ENCODE measurements at places on chromosomes 4 and X.

DNA sequence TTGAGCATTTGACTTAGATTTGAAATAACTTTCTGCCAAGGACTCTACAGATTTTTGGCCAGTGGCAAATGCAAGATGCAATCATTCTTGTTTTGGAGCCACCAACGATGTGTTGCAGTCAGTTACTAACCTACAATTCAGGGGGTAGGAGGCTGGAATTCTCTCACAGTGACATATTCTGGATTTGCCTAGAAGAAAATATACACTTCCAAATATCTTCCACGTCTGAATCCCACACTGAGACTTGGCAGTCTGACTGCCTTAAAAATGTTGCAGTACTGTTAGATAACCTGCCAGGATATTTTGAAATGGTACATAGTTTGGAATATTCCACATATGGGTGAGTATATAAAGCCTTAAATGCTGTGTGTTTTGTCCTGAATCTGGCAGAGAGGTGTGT lies 27.6 kb upstream of the AGTR2 start:
- no peak for DNase-seq

- no peak for DNase-seq
These were observed 192.2 kb downstream of the BCOR start for GRCh38 chrX:39905538-39905891.

DNA sequence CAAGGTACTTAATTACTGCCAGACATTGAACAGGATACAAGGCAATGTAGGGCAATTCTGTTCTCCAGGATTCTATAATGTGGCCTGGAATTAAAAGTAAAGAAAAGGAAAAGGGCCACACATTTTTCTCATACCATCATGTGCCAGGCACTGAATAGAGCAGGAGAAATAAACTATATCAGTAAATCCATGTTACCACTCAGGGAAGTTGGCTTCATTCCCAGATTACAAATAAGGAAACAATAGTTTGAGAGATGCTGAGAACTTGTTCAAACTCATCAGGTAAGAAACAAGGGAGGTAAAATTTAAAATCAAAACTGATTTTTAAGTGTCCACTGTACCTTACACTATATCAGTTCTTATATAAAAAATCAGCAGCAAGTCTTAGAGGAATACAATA lies 645.0 kb upstream of the ATOH1 start:
- no peak for DNase-seq

DNA sequence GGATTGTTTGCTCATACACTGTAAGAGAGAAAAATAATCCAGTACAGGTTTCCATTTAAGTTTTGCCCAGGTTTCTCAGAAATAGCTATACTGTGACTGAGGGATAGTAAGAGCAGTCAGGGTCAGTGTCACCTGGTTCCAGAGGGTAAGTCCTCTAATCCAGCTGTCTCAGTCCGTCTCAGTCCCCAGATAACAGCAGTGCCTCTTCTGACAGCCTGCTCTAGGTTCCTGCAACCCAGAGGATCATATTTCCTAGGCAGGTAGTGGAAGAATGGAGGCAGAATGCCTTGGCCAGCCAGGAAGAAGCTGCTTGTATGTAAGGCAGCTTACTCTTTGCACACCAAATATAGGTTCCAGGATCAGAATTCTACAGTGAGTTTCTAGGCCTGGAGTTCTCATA lies 22.6 kb upstream of the GNRHR start:
- DNase-seq, result no peak

DNA sequence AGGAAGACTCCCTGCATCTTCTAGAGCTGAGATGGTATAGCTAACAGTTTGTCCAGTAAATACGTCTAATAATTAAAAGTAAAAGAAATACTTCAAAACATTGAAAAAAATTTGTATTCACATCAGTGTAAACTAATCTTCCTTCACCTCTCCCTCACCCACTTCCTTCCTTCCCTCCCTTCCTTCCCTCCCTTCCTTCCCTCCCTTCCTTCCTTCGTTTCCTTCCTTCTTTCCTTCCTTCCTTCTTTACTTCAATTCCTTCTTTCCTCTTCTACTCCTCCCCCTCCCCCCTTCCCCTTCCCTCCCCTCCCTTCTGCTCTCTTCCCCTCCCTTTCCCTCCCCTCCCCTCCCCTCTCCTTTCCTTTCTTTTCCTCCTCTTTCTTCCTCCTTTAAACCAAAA lies 103.7 kb downstream of the POU4F2 start:
- no peak for DNase-seq

DNA sequence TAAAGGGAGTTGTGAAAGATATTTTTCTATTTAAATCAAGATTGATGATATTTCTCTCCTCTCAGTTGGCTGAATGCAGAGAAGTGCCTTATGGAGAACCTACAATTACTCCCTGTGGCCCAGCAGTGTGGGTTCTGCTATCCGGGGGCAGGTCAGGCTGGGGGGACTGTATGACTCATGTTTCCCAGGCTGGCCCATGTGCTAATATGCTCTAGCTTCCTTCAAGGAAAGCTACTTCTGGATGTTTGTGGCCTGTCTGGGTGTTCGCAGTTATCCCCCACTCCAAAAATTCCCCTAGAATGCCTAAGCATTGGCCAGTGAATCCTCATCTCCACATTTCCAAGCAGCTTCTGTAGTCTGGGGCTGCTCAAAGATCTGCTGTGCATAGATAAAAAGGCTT lies 58.9 kb upstream of the SPP1 start:
- no peak for DNase-seq

DNA sequence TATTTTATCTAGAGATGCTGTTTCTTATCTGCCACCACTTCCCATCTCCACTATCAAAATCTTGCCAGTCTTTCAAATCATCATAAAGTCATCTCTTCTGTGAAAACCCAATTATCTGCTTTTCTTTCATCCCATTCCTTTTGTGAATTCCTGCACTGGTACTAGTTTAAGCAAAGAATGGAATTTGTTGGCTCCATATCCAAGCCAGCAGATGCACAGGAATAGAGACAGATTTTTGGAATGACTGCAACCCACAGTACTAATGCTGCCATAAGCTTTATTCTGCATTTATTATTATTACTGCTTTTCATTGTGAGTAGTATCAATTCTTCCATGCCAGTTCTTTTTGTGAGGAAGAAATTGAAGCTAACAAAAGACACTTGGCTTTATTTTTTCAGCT lies 616.7 kb downstream of the RAPGEF2 start:
- DNase-seq, result no peak

- no peak for DNase-seq
These were observed 3.1 kb upstream of the OCIAD2 start for GRCh38 chr4:48909697-48910096.

DNA sequence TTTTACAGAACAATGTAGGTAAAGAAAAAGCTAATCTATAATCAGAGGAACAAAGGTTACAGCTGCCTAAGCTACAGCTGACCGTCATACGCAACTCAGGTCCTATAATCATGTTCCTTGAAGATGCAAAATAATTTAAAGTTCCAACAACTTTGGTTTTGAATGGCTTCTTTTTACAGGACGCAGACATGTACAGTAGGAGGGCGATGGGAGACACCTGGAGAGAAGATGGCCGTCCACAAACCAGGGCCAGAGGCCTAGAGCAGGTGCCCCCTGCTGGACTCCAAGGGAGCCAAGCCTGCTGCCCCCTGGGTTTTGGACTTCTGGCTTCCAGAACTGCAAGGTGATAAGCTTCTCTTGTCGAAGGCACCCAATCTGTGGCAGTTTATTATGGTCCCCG lies 10.6 kb downstream of the HGFAC start:
- DNase-seq, result no peak

- DNase-seq, result no peak
These were observed 22.2 kb downstream of the GUCY1A1 start for GRCh38 chr4:155688860-155689259.

- no peak for DNase-seq
These were observed 72.2 kb upstream of the ELOVL6 start for GRCh38 chr4:110270492-110271197.

DNA sequence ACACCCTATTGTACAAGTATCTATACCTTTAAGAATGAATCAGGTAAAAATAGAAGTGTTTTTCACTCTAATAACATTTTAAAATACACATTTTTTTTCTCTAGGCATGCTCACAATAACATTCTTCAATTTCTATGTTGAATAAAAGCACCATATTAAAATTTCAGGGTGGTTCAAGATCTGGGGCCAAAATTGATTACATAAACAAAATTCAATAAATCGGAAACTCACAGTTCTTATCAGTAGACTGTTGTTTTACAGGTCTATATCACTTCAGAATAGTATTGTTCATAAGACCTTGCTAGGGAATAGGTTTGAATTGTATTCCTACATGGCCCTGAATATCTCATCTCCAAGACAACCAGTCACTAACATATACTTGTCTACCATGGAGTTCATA lies 634.0 kb downstream of the SPOCK3 start:
- DNase-seq, result no peak

DNA sequence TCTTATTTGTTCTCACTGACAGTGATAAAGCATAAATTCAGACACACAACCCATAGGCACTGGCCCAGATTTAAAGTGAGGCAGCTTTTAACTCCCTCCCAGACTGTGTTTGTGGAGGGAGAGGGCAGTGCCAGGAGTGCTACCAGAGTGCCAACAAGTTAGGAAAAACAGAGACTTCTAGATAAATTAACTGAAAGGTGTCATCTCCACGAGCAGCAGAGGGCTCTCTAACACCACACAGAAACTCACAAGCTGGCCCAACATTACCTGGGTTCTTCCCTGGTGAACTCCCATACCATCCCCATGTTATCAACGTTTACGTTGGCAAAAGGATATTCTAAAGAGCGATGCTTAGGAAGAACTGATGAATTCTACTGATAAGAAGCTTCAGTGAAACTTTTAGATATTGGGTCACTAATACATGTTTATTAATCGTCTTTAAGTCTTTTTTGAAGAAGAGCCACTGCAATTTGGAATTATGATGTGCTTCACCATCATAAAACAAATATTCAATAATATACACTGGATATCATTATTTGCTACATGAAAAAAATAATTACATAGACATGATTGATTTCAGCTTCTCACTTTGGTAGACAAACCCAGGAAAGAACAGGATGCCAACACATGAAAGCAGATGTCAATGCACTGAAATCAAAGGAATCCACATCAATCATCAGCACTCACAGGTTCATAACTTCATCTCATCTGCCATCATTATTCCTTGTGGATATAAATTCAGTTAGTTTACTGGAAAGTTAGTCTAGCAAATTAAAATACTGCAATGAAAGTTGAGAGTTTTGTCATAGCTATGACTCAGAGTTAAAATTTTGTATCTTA lies 121.2 kb upstream of the NAP1L5 start:
- DNase-seq, result no peak

DNA sequence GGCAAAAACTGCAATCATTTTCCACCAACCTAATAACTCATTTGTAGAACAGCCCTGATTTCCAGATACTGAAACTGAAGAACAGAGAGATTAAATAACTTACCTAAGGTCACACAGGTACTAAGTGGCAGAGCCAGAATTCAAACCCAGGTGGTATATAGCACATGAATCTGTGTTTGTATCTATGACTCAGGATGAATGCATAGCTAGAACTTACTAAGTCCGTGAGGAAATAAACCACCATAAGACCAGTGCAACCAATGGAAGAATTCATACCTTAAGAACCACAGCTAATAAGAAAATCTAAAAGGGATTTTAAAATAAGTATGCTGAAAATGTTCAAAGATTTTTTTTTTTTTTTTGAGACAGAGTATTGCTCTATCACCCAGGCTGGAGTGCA lies 1.5 kb upstream of the PLAC1 start:
- no peak for DNase-seq

DNA sequence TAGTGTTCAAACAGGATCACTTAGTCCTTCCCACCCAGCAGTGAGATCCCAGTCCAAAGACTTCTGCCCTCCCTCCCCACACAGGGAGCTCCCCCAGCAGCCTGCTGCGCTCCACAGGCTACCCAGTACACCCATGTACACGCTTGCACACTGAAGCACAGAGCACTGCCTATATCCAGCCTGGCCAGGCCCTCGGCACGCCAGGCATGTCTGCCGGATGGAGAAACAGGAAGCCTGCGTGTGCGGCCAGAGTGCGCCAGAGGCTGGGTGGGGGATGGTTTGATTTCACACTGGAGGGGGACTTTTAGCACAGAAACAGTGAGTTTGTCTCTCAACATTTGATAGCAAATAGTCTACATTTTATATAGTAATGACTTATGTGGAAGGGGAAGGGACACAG lies 833.5 kb upstream of the IGFBP7 start:
- DNase-seq, result no peak

DNA sequence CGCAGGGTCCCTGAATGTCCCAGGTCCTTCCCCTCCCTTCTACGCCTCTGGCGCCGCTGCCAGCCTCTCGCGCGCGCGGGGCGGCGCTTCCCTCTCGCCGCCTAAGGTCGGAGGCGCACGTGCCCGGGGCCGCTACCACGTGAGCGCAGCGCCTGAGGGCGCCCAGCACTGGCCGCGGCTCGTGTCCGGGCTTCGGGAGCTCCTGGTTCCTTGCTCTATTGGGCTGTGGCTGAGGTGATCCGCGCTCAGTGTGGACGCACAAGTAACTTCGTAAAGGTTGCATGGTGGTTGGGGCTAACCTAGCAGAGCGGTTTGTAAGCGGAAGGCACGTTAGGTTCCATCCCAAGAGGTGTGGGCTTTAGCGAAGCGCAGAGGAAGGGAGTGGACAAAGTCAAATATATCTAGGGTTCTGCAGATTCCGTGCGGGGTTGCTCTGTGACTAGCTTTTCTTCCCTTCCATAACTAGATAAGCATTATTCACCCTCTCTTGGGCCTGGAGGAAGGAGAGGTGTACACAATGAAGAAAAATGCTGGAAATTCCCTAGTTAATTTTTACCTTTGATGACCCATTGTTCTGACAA lies 1.8 kb downstream of the TLL1 start:
- no peak for DNase-seq

- DNase-seq, result no peak
These were observed 37.8 kb downstream of the SH3KBP1 start for GRCh38 chrX:19849464-19850080.

GRCh38 chr4:23237771-23238170 lies 545.0 kb downstream of the GBA3 start:
- no peak for DNase-seq

- DNase-seq, result no peak
These were observed 46.6 kb downstream of the CLOCK start for GRCh38 chr4:55500072-55500471.

- DNase-seq, result no peak
These were observed 731.5 kb upstream of the AGA start for GRCh38 chr4:178173771-178174170.

DNA sequence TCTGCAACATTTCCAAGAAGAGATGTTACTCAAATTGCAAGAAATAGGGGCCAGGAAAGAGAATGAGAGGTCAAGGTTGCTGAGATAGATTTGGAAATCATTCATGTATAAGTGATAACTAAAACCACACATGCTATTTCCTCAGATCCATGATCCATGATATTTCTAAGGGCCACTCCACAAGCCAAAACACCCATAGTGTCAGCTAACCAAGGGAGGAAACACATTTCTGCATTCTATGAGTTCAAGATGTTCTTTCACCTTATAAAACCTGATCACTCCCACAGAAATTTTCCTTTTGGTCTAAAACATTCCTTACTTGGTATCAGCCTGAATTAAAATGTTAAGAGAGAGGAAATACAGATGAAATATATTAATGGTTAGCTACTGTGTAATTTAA lies 47.2 kb downstream of the TBCK start:
- DNase-seq, result no peak

GRCh38 chr4:163447481-163447880 lies 26.1 kb downstream of the TKTL2 start:
- no peak for DNase-seq
